RPMI8226 (cell line): ENCODE measurements at places on chromosomes 3 and 15.
A peak's percentile ranks its signal among the peaks of the same experiment; 100 is the strongest.

- no peak for DNase-seq
Measured at GRCh38 chr15:39784125-39784524, 1.5 kb upstream of the FSIP1 start.

DNA sequence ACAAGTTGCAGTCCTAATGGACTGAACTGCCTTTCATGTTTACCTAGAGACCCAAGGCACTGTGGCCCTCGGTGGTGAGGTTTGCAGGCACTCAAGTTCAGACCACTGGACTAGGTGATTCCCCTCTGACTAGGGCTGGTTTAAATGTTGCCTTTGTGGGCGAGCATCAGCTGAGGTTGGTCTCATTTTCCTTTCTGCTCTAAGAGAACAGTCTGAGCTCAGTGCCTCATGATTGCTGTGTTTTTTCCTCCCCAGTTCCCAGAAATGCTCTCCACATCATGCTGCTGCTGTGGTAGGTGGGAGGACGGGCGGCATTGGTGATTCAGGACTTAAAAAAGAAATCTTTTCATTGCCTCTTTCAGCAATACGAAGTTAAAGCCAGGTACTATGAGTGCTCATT lies 237.2 kb downstream of the MBNL1 start:
- no peak for DNase-seq

- DNase-seq = no peak
Measured at GRCh38 chr15:43796566-43796965, 3.5 kb downstream of the SERINC4 start.

- DNase-seq = no peak
Measured at GRCh38 chr3:181075098-181075497, 85.6 kb upstream of the DNAJC19 start.

DNA sequence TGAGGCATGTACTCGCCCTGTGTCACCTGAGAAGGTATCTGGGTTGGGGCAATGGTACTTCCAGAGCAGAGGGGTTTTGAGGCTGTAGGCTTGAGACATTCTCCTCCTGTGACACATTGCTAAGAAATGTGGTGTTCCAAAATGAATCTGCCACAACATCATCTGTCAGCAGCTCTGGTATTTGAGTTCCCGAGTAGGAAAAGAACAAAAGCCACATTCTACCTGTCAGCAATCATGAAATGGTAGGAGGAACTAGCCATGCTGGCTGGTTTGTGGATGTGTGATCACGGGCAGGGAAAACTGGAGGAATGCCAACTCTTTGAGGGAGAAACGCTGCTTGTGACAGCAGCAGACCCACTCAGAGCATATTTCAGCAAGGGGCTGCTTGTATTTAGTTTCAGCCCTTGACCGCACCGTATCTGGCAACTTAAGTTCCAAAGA lies 579.4 kb upstream of the TBL1XR1 start:
- peak; percentile 32 for DNase-seq

- no peak for DNase-seq
Measured at GRCh38 chr3:42764115-42764514, 8.9 kb downstream of the CCDC13 start.

GRCh38 chr3:38984731-38985130 lies 67.0 kb downstream of the SCN11A start:
- DNase-seq = no peak

GRCh38 chr3:55658270-55658669 lies 171.2 kb upstream of the WNT5A start:
- DNase-seq = peak; percentile 13

- no peak for DNase-seq
Measured at GRCh38 chr3:170598091-170598502, 12.2 kb upstream of the SLC7A14 start.

GRCh38 chr3:11995120-11995519 lies 9.1 kb upstream of the SYN2 start:
- DNase-seq = peak; percentile 79

- no peak for DNase-seq
Measured at GRCh38 chr3:193010191-193010590, 92.5 kb upstream of the MB21D2 start.

DNA sequence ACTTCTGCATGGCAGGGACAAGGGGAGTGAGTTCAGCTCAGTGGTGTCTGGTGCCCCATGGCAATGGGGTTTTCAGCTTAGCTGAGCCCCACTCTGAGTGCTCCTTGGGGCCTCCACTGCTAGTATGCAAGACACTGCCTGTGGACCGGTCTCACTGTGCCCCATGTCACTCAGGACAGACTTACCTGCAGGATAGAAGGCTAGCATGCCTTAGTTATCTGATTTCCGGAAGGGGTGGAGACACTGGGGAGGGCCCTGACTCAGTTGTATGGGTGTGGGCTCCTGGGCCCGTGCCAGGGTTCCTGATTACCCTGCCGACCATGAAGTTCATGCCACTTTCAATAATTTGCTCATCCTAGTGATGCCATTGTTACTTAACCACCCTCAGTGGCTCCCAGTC lies 4.3 kb upstream of the SLC6A20 start:
- DNase-seq = no peak

DNA sequence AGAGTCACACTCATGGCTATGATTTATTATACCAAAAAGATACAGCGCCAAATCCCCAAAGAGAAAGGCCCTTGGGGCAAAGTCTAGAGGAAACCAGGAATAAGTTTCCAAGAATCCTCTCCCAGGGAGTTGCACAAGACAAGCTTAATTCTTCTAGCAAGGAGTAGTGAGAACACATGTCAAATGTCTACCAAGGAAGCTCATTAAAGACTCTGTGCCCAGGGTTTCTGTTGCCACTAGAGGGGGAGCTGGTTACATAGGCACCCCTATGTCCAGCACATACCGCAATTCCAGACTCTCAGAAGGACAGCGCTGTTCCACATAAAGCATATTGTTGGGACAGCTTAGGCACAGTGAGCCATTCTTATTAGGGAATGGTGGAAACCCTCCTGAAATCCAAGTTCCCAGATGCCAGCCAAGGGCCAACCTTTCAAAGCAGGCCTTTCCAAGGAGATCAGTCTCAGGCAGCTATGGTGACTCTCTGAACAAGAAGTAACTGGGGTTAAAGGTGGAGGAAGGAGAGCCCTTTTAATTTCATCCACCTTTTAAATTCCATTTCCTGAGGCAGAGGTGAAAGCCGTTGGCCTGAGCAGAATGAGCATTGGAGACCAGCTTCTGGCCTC lies 194.2 kb downstream of the UACA start:
- DNase-seq = peak; percentile 43

GRCh38 chr3:132722165-132723023 lies at the start of gene NPHP3:
TSS of gene NPHP3 (minus strand) at chr3:132722409. CDS start at chr3:132722355, 54 bp downstream.
- peak; percentile 95 for DNase-seq

DNA sequence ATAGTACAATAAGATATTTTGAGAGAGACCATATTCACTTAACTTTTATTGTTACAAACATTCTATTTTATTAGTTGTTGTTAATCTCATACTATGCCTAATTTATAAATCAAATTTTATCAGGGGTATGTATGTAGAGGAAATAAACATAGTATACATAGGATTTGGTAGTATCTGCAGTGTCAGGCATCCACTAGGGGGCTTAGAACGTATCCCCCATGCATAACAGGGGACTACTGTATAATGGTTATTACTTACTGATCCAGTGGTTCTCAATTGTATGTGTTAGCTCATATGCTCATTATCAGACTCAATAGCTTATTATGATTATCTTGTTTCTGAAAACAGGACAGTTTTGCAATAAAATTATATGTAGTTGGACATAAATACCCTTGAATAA lies 27.6 kb downstream of the CMC1 start:
- no peak for DNase-seq

DNA sequence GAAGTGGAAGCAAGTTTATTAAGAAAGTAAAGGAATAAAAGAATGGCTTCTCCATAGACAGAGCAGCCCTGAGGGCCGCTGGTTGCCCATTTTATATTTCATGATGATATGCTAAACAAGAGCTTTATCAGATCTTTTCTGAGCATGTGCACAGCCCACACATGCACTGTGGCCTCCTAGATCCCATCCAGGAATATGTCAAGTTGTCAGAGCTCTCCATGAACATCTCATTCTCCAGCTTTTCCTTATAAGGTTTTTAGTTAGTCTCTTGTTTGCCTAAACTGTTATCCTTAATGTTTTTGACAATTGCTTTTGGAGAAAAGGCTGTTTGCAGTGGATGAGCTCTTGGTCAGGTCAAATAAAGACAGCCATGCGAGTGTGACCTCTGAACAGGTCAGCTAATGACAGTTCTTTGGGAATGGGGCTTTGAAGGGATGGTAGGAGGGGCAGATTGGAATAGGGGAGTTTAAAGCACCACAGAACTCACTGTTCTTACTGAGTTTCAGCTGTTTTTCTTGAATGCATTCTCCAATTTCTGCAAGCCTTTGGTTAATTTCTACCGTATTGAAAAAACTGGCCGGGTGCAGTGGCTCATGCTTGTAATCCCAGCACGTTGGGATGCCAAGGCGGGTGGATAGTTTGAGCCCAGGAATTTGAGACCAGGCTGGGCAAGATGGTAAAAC lies 69.4 kb upstream of the CRTC3 start:
- DNase-seq = no peak
